HCEC 1CT (cell line): ENCODE measurements at places on chromosomes 7 and 10.

DNA sequence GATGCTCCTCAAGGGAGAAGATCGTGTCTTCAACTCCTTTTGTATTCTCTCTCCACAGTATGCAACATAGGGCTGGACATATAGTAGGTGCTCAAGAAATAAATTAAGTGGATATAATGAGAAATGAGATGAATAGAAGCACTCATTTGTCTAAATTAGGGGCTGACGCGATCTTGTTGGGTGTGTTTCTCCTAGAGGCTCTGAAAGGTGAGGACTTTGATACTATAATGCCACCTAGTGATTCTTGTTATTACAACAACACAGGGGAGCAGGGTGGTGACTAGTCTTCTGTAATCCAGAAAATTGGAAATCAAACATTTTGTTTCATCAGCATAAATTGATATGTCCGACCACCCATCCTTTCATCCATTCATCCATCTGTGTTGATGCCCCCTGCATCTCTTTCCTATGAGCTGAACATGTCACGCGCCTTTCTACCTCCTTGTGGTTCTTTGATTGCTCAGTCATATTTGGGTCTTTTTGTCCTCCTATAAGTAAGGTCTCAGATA lies 3.5 kb upstream of the CFAP58 start:
- peak; percentile 79 for DNase-seq

- peak; percentile 30 for DNase-seq
Measured at GRCh38 chr7:121563177-121563576, 167.1 kb upstream of the FAM3C start.

- DNase-seq: peak; percentile 92
Measured at GRCh38 chr10:87547734-87548311, 43.1 kb downstream of the MINPP1 start.

DNA sequence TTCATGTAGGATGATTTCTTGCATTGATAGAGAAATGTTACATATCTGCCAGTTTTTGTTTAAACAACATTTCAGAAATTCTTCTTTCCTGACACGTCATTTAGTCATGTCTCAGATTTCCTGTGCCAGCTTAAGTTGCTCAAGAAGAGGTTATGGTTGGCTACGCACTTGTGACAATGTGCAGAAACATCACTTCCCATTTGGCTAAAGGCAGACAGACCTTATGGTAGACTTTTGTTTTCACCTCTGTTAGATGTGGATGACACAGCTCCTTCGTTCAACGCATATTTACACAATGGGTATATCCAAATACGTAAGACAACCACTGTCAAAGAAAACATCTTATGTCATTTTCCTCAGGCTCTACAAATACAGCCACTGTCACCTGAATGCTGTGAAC lies 125.8 kb downstream of the DOCK4 start:
- peak; percentile 94 for DNase-seq

- no peak for DNase-seq
Measured at GRCh38 chr10:26468291-26468690, 30.1 kb downstream of the APBB1IP start.

GRCh38 chr7:40500219-40500618 lies 365.4 kb downstream of the SUGCT start:
- no peak for DNase-seq
